GM13976 (cell line): ENCODE measurements at places on chromosomes 5 and 9.

GRCh38 chr5:78803353-78803752, 154.8 kb upstream of the LHFPL2 start:
- no peak for DNase-seq

GRCh38 chr5:126354012-126354857, 69.0 kb upstream of the GRAMD2B start:
- DNase-seq = peak; percentile 53

GRCh38 chr9:33964086-33964768, 84.5 kb downstream of the UBAP2 start:
- no peak for DNase-seq

- DNase-seq = no peak
Observed at GRCh38 chr9:133653638-133654037, 17.5 kb downstream of the DBH start.

DNA sequence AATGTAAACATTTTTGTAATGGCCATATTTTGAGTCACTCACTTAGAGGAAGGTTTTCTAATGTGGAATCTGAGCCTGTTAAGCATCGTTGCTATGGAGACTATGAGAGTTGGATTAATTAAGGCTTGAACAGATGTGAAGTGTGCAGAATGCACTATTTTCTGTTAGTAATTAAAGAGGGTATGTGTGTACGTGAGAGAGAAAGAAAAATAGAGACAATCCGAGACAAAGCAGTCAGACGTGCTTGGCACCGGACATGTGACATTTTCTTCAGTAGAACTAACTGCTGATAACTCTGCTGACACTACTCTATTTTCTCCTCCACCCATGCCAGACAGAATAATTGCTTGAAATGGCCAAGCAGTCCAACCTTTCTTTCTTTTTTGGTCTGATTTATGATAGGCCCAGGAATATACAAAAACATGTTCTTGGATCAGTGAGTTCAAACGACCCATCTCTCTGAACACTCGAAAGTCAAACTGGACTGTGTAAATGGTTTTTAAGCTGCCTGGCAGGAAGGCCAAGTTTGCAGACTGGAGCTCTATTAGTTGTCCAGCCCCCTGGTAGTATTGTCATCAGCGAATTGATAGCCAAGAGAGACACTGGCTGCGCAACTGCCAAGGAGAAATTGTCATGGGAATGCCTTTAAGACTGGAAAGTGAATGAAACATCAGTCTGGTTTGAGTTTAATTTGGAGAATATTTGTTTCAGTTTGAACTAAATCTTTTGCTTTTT, 322.1 kb downstream of the ARHGEF28 start:
- DNase-seq = no peak
